ENCODE measurements at places on chromosomes 6 and 20.

- no peak for DNase-seq
- no peak overlapping the region for H3K4me3 ChIP-seq
- no peaks in the 10 kb centered on the region for H3K4me1 ChIP-seq
- no peaks in the 10 kb centered on the region for H3K36me3 ChIP-seq
- H3K27me3 ChIP-seq, result no peaks in the 10 kb centered on the region
- no peak overlapping the region for H3K27ac ChIP-seq
Measured at GRCh38 chr6:24099181-24099580, 26.8 kb upstream of the NRSN1 start.

DNA sequence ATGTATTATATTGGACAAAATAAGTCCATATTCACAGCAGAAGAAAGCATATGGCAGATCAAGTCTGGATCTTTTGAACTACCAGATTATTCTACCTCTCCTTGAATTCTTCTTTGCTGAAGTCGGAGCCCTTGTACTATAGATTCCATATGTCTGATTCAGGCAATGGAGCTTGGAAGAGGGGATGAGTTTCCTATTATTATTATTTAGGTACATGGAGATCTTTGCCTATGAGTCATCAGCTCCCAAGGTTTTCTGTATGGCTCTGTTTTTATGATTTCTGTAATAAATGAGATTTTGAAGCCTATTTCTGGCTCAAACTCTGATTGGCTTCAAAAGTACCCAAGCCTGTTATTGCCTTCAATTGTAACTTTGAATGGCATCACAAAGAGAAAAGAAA lies 72.0 kb downstream of the OPRM1 start:
- H3K36me3 ChIP-seq, result no peaks in the 10 kb centered on the region
- no peaks in the 10 kb centered on the region for H3K4me1 ChIP-seq
- no peak overlapping the region for H3K4me3 ChIP-seq
- H3K27me3 ChIP-seq, result no peaks in the 10 kb centered on the region
- no peak for DNase-seq
- no peak overlapping the region for H3K27ac ChIP-seq

- no peak overlapping the region for H3K4me3 ChIP-seq
- H3K27ac ChIP-seq, result no peak overlapping the region
- no peaks in the 10 kb centered on the region for H3K4me1 ChIP-seq
- no peaks in the 10 kb centered on the region for H3K27me3 ChIP-seq
Measured at GRCh38 chr20:20887593-20888265, 175.3 kb upstream of the RALGAPA2 start.

GRCh38 chr20:24448170-24448569 lies 21.3 kb upstream of the SYNDIG1 start:
- H3K4me3 ChIP-seq, result no peak overlapping the region
- H3K27me3 ChIP-seq, result no peaks in the 10 kb centered on the region
- H3K36me3 ChIP-seq, result no peaks in the 10 kb centered on the region
- H3K27ac ChIP-seq, result no peak overlapping the region
- DNase-seq, result peak; percentile 4
- no peaks in the 10 kb centered on the region for H3K4me1 ChIP-seq

- no peaks in the 10 kb centered on the region for H3K36me3 ChIP-seq
- no peak overlapping the region for H3K27ac ChIP-seq
- no peak overlapping the region for H3K4me3 ChIP-seq
- H3K27me3 ChIP-seq, result no peaks in the 10 kb centered on the region
Measured at GRCh38 chr6:106253731-106254130, 71.8 kb downstream of the ATG5 start.
